CD4-positive, alpha-beta T cell treated with Interleukin-12 subunit alpha and Interleukin-12 subunit beta, for 1 hour (primary cell): ENCODE measurements at places on chromosomes 7 and 10.

DNA sequence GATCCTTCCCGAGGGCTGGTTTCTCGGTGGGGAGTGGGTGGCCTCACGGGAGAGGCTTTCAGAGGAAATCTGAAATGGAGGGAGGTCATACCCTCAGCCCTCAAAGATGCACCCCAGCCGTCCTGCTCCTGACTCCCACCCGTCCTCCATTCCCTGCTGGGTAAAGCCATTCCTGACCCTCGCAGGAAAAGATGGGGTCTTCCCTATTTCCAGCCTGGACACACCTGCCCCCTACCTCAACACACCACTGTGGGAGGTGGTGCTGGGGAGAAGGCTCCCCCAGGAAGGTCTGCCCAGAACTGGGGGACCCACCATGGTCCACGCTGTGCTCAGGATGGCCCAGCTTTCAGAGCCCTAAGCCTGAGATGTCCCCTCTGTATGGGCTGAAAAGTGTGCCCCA, 86.9 kb downstream of the CHST15 start:
- DNase-seq: no peak

GRCh38 chr7:1977876-1978441, 254.8 kb downstream of the MAD1L1 start:
- no peak for DNase-seq

GRCh38 chr7:146414937-146415336, 298.3 kb downstream of the CNTNAP2 start:
- no peak for DNase-seq

GRCh38 chr7:135109976-135110375, 37.9 kb upstream of the TMEM140 start:
- DNase-seq: no peak

- DNase-seq: no peak
These were observed 39.0 kb upstream of the EMX2 start for GRCh38 chr10:117503244-117504205.

DNA sequence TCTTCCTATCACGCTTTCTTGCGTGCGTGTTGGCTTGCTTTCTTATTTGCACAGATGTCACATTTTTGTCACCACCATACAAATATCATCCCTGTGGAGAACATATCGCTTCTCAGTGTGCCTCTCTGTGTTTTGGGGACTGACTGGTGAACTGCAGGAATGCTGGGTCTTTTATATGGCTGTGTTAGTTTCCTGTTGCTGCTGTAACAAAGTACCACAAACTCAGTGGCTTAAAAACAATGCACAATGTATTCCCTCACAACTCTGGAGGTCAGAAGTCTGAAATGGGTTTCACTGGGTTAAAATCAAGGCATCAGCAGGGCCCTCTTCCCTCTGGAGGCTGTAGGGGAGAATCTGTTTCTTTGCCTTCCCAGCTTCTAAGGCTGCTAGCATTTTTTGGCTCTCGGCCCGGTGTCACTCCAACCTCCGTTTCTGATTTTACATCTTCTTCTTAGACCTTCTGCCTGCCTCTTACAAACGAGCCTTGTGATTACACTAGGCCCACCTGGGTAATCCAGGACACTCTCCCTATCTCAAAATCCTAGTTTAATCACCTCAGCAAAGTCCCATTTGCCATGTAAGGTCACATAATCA, 82.0 kb downstream of the LRMDA start:
- DNase-seq: no peak

DNA sequence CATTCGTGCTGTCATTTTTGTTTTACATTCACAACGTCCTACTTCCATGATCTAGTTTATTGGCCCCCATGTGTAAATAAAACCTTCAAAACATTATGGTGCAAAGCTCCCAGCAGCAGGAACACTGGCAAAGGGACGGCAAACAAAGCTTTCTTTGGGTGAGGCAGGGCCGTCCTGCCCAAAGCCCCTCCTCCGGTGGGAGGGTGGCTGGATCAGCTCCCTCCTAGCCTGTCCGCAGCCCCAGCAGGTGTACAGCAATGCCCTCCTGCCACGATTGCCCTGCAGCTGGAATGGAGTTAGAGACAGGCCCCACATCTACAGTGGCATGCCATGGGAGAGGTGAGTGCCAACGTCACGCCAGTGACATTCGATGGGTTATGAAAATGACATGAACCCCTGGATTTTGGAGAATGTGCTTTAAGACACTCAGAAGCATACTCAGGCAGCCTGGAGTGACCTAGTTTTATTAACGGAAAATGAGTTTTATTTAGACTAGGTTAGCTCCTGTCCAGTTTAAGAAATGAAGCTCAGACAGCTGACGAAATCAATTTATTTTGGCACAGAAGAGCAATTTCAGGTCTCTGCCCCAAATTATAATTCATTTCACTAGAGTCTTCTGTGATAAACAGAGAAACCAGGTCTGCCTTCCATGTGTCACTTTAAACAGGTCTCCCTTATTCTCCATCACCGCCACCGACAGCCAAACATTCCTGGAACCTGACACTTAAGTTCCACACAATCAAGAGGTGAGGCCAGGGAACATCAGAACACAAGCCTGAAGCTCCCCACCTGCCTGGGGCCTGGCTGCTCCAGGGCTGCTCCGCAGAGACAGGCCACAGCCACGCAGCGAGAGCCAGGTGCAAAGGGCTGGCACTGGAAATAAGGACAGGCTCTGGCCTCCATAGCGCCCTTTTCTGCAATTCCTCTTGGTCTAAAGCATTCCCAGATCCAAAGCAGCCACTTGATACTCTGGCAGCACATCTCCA, 50.1 kb downstream of the VOPP1 start:
- DNase-seq: no peak

DNA sequence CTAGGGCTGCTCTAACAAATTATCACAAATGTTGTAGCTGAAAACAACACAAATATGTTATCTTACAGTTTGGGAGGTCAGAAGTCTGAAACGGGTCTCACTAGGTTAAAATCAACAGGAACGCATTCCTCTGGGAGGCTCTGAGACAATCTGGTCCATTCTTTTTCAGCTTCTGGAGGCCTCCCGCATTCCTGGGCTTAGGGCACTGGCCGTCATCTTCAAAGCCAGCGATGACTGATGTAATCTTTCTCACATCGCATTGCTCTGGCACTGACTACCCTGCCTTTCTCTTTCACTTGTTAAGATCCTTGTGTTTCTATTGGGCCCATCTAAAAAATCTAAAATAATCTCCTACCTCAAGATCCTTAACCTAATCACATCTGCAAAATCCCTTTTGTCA, 1071.5 kb upstream of the C7orf33 start:
- no peak for DNase-seq

DNA sequence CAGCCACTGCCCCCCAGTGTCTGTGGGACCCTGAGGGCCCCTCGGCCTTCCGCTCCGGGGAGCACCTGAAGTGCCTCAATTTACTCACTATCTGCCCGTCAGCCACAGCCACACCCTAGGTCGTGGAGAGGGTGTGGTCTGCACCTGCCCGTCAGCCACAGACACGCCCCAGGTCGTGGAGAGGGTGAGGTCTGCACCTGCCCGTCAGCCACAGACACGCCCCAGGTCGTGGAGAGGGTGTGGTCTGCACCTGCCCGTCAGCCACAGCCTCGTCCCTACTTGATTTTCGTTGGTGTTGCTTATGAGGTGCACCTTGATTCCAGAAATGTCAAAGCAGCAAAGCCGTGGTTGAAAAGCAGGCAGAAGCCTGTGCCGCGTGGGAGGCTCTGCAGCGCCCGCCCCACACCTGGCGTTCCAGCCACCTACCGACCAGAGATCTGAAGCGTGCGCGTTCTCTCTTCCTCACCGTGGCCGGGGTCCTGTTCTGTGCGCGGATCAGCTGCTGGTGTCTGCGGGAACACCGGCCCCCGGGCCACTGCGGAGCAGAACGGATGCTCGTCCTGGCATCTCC, 101.6 kb downstream of the DYNC2I1 start:
- DNase-seq: peak; percentile 51

DNA sequence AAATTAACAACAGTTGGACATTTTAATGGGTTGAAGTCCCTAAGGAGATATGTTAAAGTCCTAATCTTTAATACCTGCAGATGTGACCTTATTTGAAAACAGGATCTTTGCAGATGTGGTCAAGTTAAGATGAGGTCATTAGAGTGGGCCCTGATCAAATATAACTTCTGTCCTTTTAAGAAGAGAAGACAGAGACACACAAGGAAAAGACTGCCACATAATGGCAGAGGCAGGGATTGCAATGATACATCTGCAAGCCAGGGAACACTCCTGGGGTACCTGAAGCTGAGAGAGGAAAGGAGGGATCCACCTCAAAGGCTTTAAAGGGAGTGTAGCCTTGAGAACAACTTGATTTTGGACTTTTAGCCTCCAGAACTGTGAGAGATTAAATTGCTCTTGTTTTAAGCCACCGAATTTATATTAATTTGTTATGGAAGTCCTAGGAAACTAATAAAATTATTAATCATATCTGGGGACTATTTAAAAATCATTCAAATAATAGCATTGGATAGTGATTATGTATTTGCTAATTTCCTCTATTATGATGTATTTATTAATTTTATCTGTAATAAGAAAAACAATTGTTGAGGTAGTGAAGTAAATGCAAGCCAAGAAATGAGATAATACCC, 700.0 kb upstream of the PCDH15 start:
- no peak for DNase-seq

DNA sequence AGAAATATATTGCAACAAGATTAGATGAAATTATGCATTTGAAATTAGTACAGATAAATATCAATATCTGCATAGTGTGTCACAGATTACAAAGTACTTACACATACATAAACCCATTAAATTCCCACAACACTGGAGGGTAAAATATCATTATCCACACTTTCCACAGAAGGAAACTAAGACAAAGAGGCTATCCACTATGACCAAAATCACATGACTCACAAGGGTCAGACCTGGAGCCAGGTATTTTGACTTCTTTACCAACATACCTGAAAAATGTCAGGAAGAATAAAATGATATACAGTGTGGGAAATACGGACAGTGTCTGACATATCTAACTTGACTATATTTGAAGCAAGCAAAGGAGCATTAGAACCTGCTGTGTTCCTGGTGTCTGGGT, 34.1 kb downstream of the HYCC1 start:
- no peak for DNase-seq

GRCh38 chr7:45001138-45001694, 1.2 kb downstream of the CCM2 start:
- DNase-seq: peak; percentile 73

DNA sequence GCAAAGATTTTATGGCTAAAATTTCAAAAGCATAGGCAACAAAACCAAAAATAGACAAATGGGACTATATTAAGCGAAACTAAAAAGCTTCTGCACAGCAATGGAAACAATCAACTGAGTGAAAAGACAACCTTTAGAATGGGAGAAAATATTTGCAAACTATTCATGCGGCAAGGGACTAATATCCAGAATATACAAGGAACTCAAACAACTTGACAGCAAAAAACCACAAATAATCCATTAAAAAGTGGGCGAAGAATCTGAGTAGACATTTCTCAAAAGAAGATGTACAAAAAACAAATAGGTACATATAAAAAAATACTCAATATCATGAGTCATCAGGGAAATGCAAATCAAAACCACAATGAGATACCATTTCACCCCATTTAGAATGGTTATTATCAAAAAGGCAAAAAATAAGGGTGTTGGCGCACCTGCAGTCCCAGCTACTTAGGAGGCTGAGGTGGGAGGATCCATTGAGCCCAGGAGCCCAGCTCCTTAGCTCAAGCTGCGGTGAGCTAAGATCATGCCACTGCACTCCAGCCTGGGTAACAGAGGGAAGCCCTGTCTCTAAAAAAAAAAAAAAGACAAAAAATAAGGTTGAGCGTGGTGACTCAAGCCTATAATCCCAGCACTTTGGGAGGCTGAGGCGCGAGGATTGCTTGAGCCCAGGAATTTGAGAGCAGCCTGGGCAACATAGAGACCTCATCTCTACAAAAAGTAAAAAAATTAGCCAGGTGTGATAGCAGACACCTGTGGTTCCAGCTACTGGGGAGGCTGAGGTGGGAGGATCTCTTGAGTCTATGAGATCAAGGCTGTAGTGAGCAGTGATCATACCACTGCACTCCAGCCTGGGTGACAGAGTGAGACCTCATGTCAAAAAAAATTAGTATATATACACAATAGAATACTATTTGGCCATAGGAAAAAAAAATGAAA, 4.2 kb upstream of the CCM2 start:
- DNase-seq: peak; percentile 54

DNA sequence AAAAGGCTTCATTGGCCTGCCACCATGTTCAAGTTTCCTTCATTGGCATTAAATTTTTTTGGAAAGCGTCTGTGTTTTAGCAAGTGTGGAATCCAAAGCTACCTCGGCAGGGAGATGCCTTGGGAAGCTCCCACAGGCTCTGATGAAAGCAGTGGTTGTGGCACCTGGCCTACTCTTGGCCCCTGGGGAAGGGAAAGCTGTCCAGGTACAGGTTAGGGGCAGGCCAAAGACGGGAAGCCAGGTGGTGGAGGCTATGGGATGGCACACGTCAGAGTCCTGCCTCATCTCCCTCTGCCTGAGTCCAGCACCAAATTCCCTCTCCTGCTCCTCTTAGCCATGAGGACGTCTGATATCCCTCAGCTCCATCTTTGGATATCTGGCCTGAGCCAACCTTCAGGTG, 49.7 kb downstream of the C10orf120 start:
- DNase-seq: no peak

DNA sequence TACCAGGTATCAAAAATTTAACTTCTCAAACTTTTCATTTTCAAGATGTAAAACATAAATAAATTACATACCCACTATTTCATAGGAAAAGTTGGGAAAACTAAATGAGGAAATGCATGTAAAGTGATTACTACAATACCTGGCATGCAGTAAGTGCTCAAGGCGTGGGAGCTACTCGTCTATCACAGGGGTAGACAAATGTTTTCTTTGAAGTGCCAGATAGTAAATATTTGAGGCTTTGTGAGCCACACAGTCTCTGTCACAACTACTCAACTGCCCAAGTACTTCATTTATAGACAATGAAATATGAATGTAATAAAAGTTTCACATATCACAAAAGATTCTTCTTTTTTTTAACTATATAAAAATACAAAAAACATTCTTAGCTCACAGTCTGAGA, 96.4 kb upstream of the PCGF5 start:
- DNase-seq: no peak

DNA sequence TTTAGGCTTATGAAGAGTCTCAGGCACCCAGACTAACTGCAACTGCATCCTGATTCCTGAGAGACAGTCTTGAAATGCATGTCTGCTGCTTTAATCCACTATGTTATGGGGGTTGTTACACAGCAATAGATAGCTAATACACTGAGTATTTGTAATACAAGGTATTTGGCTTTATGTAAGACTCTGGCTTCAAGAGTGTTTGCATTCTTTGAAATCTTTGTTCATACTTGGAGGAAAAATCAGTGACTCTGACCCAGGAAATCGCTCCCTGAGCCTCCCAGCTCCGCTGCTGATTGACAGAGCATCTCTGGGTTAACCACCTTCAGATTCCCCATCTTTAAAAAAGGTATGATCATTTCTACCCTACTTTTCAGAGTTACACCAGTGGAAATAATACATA, 133.9 kb downstream of the MTPAP start:
- no peak for DNase-seq

GRCh38 chr7:46764100-46764936, 817.6 kb downstream of the TNS3 start:
- no peak for DNase-seq

GRCh38 chr7:156191090-156191489, 378.8 kb upstream of the SHH start:
- no peak for DNase-seq

- no peak for DNase-seq
These were observed 5.1 kb downstream of the GOLGA7B start for GRCh38 chr10:97854743-97855142.

- DNase-seq: peak; percentile 51
These were observed 18.6 kb downstream of the OPALIN start for GRCh38 chr10:96339956-96340904.

- no peak for DNase-seq
These were observed 45.2 kb downstream of the SRRM3 start for GRCh38 chr7:76246804-76247389.
